ENCODE measurements at places on chromosomes 6 and 20.
A peak's percentile ranks its signal among the peaks of the same experiment; 100 is the strongest.

GRCh38 chr6:99905209-99906106, 88.6 kb downstream of the MCHR2 start:
- H3K36me3 ChIP-seq, result no peaks in the 10 kb centered on the region
- no peaks in the 10 kb centered on the region for H3K27me3 ChIP-seq
- H3K4me3 ChIP-seq, result no peak overlapping the region
- DNase-seq, result no peak
- H3K27ac ChIP-seq, result no peak overlapping the region
- no peaks in the 10 kb centered on the region for H3K4me1 ChIP-seq

- peaks cover 10% of the 10 kb centered on the region for H3K27me3 ChIP-seq
- no peak overlapping the region for H3K4me3 ChIP-seq
- peak overlapping the region; percentile 76 for H3K27ac ChIP-seq
- H3K36me3 ChIP-seq, result no peaks in the 10 kb centered on the region
- peaks cover 38% of the 10 kb centered on the region for H3K4me1 ChIP-seq
- no peak for DNase-seq
Observed at GRCh38 chr20:3785240-3786125, 1.1 kb downstream of the CENPB start.

- no peaks in the 10 kb centered on the region for H3K36me3 ChIP-seq
- H3K27me3 ChIP-seq, result no peaks in the 10 kb centered on the region
- no peak overlapping the region for H3K4me3 ChIP-seq
- no peak overlapping the region for H3K27ac ChIP-seq
- DNase-seq, result no peak
- peaks cover 15% of the 10 kb centered on the region for H3K4me1 ChIP-seq
Observed at GRCh38 chr6:133128191-133128590, 113.0 kb upstream of the EYA4 start.

DNA sequence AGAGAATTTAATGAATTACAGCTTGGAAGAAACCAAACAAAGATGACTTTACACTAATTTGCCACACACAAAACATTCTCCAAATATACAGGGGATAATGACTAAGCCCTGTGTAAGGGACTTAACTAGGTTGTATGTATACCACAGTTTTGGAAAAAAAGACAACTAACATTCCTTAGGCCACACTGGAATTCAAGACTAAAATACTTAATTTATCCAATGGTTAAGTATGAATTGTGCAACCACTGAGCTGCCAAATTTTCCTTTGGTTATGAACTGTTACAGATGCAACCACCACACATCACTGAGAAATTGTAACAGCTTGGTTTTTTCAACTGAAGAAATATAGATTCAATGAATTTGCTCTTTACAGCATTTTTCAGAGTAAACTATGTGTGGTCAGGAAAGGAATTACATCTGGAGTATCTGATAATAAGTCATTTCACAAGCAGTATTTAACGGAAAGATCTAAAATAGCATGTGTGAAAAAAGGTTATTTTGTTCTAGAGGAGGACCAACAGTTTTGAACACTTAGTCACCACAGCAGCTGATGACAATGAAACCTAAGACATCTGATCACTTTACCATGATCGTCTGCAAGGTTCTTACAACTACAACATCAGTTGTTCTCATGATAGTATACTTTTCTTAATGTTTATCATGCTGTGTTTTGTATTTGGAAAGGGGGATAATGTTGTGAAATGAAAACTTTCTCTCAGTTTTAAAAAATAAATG, 318.8 kb downstream of the BCKDHB start:
- H3K27me3 ChIP-seq, result no peaks in the 10 kb centered on the region
- H3K36me3 ChIP-seq, result peaks cover 7% of the 10 kb centered on the region
- H3K4me1 ChIP-seq, result no peaks in the 10 kb centered on the region
- DNase-seq, result no peak
- no peak overlapping the region for H3K27ac ChIP-seq
- H3K4me3 ChIP-seq, result no peak overlapping the region

DNA sequence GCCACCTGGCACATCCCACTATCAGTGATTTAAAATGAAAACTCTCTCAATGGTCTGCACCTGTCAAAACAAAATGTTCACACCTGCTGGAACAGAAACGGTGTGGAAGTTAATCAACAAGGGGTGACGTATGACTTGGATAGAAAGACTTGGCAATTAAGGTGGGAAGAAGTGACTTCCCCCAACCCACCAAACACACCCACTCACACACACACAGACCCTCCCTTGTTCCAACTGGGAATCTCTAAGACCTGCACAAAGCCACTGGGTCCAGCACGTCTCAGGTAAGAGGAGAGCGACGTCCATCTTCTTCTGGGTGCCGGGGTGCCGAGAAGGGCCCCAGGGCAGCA, 25.1 kb upstream of the TCFL5 start:
- H3K27ac ChIP-seq, result no peak overlapping the region
- no peaks in the 10 kb centered on the region for H3K27me3 ChIP-seq
- peaks cover 5% of the 10 kb centered on the region for H3K4me1 ChIP-seq
- no peak overlapping the region for H3K4me3 ChIP-seq
- H3K36me3 ChIP-seq, result peaks cover 10% of the 10 kb centered on the region

- H3K4me1 ChIP-seq, result no peaks in the 10 kb centered on the region
- no peak for DNase-seq
Observed at GRCh38 chr6:13836170-13836569, 21.8 kb upstream of the MCUR1 start.

- H3K4me3 ChIP-seq, result no peak overlapping the region
- H3K36me3 ChIP-seq, result no peaks in the 10 kb centered on the region
- no peak for DNase-seq
- H3K4me1 ChIP-seq, result peaks cover 4% of the 10 kb centered on the region
- peaks cover 4% of the 10 kb centered on the region for H3K27me3 ChIP-seq
- H3K27ac ChIP-seq, result no peak overlapping the region
Observed at GRCh38 chr20:45320948-45321595, 13.0 kb upstream of the MATN4 start.

- H3K4me3 ChIP-seq, result no peak overlapping the region
- no peak for DNase-seq
- peaks cover 13% of the 10 kb centered on the region for H3K27me3 ChIP-seq
- no peak overlapping the region for H3K27ac ChIP-seq
- peaks cover 37% of the 10 kb centered on the region for H3K4me1 ChIP-seq
Observed at GRCh38 chr6:33638556-33638955, 17.4 kb downstream of the ITPR3 start.

DNA sequence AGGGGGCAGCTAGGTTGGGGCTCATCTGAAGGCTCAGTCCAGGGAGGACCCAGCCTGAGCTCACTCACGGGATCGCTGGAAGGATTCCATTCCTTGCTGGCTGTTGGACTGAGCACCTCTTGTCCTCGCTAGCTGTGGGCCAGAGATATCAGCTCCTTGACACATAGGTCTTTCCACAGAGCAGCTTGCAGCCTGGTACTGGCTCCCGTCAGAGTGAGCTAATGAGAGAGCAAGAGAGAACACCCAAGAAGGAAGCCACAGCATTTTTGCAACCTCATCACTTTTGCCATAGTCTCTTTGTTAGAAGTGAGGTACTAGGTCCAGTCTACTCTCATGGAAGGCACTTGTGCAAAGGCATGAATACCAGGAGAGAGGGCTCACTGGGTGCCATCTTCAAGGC, 179.9 kb downstream of the CDC5L start:
- no peak overlapping the region for H3K27ac ChIP-seq
- H3K27me3 ChIP-seq, result peaks cover 57% of the 10 kb centered on the region
- peaks cover 13% of the 10 kb centered on the region for H3K4me1 ChIP-seq
- H3K4me3 ChIP-seq, result no peak overlapping the region
- DNase-seq, result no peak

- H3K4me3 ChIP-seq, result no peak overlapping the region
- no peak overlapping the region for H3K27ac ChIP-seq
- H3K4me1 ChIP-seq, result peaks cover 13% of the 10 kb centered on the region
- peaks cover 3% of the 10 kb centered on the region for H3K36me3 ChIP-seq
Observed at GRCh38 chr6:14804785-14805210, 441.1 kb upstream of the JARID2 start.

DNA sequence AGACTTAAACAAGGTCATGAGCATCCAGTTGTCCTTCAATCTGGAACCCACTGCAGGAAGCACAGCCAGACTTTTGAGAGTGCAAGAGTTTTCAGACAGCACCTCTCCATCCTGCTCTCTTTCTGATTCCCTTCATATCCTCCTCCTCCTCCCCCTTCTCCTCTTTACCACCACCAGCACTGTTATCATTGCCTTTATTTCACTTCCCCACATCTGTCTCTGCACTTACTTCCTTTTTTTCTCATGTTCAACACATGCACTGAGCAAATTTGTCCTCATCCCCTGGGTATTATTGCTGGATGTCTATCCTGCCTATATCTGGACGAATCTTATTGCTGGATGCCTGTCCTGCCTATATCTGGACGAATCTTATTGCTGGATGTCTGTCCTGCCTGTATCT, 554.8 kb downstream of the DHX35 start:
- no peaks in the 10 kb centered on the region for H3K4me1 ChIP-seq
- no peaks in the 10 kb centered on the region for H3K36me3 ChIP-seq
- H3K27ac ChIP-seq, result no peak overlapping the region
- no peak for DNase-seq
- H3K4me3 ChIP-seq, result no peak overlapping the region

- H3K36me3 ChIP-seq, result no peaks in the 10 kb centered on the region
- H3K27ac ChIP-seq, result peak overlapping the region; percentile 72
- H3K4me3 ChIP-seq, result no peak overlapping the region
- no peak for DNase-seq
- H3K4me1 ChIP-seq, result peaks cover 47% of the 10 kb centered on the region
Observed at GRCh38 chr20:53654932-53655624, 61.4 kb upstream of the ZNF217 start.

DNA sequence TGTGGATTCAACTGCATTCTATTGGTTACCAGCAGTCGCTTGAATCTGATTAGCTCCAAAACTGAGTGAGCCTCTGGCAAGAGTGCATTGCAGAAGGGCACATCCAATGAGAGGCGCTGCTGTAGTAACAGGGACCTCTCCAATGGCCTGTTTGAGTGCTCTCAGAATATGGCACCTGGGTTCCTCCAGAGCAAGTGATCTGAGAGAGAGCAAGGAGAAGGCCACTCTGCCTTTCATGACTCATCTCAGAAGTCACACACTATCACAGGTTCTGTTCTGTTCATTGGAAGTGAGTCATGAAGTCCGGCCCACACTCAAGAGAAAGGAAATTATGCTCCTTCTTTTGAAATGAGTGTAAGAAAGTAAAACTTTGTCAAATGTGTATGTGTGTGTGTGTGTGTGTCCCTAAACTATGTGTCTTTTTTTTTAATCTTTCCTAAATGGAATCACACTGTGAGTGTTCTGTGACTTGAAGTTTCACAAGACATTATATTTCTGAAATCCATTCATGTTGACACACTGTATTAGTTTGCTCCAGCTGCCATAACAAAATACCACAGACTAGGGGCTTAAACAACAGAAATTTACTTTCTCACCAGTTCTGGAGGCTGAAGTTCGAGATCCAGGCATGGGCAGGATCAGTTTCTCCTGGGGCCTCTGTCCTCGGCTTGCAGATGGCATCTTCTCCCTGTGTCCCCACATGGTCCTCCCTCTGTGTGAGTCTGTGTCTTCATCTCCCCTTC, 138.3 kb upstream of the CDYL start:
- H3K36me3 ChIP-seq, result no peaks in the 10 kb centered on the region
- no peaks in the 10 kb centered on the region for H3K4me1 ChIP-seq
- H3K27me3 ChIP-seq, result no peaks in the 10 kb centered on the region
- H3K4me3 ChIP-seq, result no peak overlapping the region

- no peaks in the 10 kb centered on the region for H3K27me3 ChIP-seq
- DNase-seq, result no peak
- no peak overlapping the region for H3K4me3 ChIP-seq
Observed at GRCh38 chr6:89954721-89955148, 60.5 kb downstream of the GJA10 start.

DNA sequence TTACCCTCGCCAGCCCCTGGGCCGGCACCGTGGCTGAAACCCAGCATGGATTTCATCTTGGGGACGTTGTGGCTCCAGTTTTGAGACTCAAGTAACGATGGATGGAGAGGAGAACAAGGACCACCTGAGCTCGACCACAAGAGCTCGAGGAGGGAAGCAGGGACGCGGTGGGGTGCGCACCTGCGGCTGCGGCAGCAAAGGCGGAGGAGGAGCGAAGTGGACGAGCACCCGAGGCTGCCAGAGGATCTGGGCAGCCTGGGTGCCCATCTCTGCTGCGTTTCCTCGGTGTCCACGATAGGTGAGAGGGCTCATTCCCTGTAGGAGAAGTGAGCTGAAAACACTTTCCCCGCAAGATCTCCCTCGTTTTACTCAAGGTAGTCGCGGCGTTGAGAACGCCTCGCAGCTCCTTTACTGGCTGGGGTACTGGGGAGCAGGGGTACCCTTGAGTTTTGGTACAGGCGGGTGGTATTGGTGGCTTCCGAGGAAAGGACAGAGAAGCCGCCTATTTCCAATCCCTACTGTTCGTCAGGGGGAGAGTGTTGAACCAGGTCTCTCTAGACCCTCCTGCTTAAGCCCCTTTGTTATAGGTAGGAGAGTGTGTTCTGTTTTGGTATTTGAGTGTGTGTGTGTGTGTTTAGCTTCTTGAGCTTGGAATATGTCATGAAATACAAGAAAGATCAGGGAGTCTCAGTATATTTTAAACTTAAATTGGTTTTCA, 137.7 kb downstream of the TRIM27 start:
- no peak overlapping the region for H3K4me3 ChIP-seq
- peaks cover 99% of the 10 kb centered on the region for H3K27me3 ChIP-seq
- no peak for DNase-seq
- no peak overlapping the region for H3K27ac ChIP-seq

DNA sequence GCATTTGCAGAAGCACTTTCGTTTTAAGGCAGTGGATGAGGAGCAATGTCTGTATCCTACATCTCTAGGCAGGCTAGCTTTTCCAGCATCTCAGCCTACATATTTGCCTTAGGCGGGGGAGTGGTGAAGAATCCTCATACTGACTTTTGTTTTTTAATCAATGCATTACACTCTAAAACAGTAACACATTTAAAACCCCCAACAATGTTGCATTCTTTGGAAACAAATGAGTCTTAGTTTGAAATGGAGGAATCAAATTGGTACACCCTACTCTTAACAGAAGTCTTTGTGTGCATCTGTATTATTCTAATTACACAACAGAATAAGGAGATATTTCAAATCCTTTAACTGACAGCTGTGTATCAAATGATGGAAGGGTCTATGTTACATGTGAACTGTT, 9.0 kb downstream of the NKAIN2 start:
- no peaks in the 10 kb centered on the region for H3K36me3 ChIP-seq
- no peak overlapping the region for H3K27ac ChIP-seq
- H3K4me1 ChIP-seq, result no peaks in the 10 kb centered on the region

GRCh38 chr6:166516251-166516884, 70.1 kb downstream of the RAMACL start:
- no peaks in the 10 kb centered on the region for H3K27me3 ChIP-seq
- DNase-seq, result no peak
- H3K27ac ChIP-seq, result peak overlapping the region; percentile 29
- no peak overlapping the region for H3K4me3 ChIP-seq
- H3K36me3 ChIP-seq, result peaks cover 23% of the 10 kb centered on the region

DNA sequence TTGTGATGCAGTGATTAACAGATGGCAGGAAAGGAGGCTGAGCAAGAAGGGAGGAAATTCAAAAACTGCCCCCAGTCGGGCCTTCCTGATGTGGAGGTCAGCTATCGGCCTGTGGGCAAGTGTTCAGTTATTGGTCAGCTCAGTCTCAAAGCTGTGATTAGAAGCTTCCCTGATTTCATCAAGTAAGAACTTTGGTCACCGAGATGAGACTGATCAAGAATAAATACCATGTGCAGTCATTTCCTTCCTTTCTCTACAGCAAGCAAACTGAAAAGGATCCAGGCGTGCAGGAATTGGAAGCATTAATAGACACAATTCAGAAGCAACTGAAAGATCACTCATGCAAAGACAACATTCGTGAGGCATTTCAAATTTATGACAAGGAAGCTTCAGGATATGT, 69.7 kb downstream of the EFHC1 start:
- no peak overlapping the region for H3K27ac ChIP-seq
- H3K4me3 ChIP-seq, result no peak overlapping the region
- DNase-seq, result no peak
- peaks cover 19% of the 10 kb centered on the region for H3K36me3 ChIP-seq
- no peaks in the 10 kb centered on the region for H3K27me3 ChIP-seq

- no peak overlapping the region for H3K4me3 ChIP-seq
- no peaks in the 10 kb centered on the region for H3K36me3 ChIP-seq
- H3K27me3 ChIP-seq, result peaks cover 70% of the 10 kb centered on the region
- peaks cover 6% of the 10 kb centered on the region for H3K4me1 ChIP-seq
- H3K27ac ChIP-seq, result no peak overlapping the region
Observed at GRCh38 chr20:58512808-58513552, 2.2 kb downstream of the APCDD1L start.

Data from type B pancreatic cell (in vitro differentiated cells).